ENCODE measurements at places on chromosomes 13 and 19. TPM values are rescaled to one million over a fixed set of nuclear protein-coding genes. Genes with fewer than 3 reads are reported as not detected.

CCL25 gene
- total RNA-seq: not detected

DNA sequence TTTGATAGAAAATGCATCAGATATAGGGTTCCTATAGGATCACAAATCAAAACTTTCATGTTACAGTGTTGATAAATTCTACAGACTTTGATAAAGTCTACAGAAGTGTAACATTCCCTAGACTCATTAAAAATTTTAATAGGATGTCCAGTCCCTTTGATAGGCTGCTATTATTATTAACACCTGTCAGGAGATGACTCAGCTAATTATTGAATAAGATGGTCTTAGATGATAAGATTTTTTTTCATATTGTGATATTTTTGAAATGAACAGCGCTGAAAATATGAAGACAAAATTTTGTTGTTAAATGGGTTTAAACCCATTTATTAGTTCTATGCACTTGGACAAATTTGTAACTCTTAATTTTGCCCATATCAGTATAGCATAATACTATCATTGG is 356.8 kb upstream of the SLITRK1 start:
- no peak for DNase-seq

DNA sequence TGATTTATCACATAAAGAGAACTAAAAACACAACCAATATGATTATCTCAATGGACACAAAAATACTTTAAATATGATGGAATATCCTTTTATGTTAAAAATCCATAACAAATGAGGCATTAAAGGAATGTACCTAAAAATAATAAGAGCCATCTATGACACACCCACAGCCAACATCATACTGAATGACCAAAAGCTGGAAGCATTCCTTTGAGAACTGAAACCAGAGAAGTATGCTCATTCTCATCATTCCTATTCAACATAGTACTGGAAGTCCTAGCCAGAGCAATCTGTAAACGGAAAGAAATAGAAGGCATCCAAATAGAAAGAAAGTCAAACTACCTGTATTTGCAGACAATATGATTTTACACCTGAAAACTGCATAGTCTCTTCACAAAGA is 671.0 kb downstream of the SLITRK1 start:
- no peak for DNase-seq

PAF1 gene
- 48.5 TPM for total RNA-seq

DNA sequence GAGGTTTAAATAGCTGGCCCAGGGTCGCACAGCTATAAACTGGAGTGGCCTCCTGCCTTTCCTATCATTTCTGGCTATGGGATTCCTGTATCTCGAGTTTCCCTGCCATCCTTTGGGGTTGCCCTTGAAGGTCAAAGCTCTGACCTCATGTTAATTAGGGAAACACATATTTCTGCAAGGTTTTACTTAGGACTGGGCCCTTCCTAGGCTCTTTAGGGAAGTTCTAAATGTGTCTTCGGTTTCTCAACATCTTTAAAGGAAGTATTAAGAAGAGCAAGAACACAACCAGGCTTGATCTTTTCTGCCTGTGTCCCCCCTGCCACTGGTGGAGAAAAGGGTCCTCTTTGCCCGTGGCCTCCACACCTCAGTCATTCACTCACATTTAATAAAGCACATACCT is 10.8 kb downstream of the LCP1 start:
- no peak for DNase-seq

- DNase-seq: peak; percentile 88
These were observed 129.3 kb upstream of the SERP2 start for GRCh38 chr13:44244288-44244687.

GRCh38 chr19:18951721-18952281 is 10.8 kb upstream of the HOMER3 start:
- peak; percentile 75 for DNase-seq

MAP3K10 gene
- 17.1 TPM for total RNA-seq

DNA sequence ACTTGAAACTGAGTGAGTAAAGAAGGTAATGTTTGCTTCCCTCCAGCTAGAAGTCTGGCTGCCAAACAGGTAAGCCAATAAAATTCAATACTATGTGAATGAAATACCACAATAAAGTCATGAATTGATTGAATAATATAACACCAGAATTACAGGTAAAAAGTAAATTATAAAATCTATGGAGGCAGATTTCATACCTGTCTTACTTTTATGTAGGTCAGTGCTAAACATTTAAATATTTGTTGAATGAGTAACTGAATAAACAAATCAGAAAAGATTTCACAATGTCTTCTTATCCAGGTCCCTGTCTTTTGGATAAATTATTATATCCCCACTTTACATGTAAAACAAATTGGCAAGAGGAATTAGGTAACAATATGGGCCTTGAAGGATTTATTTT is 62.7 kb downstream of the MICU2 start:
- DNase-seq: peak; percentile 23

DNA sequence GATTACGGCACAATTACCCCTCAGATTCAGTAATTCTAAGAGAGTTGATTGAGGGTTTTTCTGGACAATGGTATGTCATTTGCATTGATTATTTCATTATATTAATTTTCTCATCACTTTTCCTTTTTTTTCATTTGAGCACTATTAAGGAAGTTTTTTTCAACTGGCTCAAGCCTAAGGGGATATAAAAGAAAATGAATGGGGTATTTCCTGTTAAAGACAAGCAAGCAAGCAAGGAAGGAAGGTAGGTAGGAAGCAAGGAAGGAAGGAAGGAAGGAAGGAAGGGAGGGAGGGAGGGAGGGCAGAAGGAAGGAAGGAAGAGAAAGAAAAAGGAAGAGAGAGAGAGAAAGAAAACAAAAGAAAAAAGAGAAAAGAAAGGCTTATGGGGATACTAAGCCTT is 620.3 kb downstream of the DIAPH3 start:
- no peak for DNase-seq

GRCh38 chr13:83881917-83882605 is at the start of gene SLITRK1:
SLITRK1 (minus strand) TSS chr13:83882474; CDS start chr13:83881507, 967 bp downstream.
- DNase-seq: peak; percentile 53

HRC gene
- not detected for total RNA-seq

KCNRG gene
- 0.28 TPM for total RNA-seq

DNA sequence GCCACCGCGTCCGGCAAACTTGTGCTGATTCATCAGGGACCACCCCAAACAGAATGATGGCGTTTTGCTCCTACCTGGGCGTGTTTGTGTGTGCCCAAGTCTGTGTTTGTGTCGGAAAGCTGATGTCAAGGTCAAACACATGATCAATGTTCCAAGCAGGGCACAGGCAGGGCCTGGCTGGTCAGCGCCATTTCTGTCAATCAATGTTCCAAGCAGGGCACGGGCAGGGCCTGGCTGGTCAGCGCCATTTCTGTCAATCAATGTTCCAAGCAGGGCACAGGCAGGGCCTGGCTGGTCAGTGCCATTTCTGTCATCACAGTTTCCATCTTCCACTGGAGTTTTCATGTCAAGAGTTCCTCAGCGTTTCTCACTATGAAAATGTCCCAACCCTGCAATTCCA is 14.9 kb upstream of the GRTP1 start:
- no peak for DNase-seq

DNA sequence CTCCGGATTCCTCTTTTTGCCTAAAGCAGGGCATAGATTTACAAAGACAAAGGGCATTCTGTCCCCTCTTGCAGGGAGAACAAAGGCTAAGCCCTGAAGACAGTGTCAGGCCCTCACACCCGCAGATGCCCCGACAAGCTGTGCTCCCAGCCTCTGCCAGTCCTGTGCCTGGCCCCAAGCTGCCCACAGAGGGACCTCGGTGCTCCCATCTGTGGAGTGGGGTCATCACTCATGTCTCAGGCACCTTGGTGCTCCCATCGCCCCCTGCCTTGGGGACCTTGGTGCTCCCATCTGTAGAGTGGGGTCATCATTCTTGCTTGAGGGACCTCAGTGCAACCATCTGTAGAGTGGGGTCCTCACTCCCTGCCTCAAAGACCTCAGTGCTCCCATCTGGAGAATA is 24.3 kb downstream of the C13orf46 start:
- no peak for DNase-seq

ERICH4 gene
- total RNA-seq: not detected

GRCh38 chr13:52615812-52616211 is 26.4 kb upstream of the HNRNPA1L2 start:
- no peak for DNase-seq

KCNK6 gene
- 6.2 TPM for total RNA-seq

FFAR2 gene
- total RNA-seq: not detected

GRCh38 chr13:50068508-50068907 is 53.3 kb downstream of the KCNRG start:
- DNase-seq: no peak

SOX21 gene
- total RNA-seq: not detected

DNA sequence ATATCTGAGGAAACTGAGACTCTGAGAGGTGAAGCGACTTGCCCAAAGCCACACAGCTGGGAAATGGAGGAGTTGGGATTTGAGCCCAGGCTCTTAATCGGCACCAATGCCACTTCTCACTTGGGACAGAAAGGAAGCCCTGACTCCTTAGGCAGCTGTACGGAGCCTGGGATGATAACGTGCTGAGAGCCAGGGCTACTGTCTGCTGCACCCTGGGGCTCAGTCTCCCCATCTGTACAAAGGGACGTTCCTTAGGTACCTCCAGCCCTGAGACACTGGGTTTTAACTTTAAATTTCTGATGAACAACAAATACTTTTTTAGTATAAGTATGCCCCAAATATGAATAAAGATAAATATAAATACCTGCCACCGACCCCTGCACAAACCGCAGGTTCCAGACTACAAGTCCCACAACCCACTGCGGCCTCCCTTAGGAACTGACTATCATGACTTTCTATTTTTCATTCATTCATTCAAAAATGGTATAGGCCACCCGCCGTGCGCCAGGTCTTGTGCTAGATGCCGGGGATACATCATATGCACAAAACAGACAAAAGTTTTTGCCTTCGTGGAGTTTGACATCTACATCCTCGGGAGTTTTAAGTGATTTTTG is 776 bp upstream of the NCLN start:
- no peak for DNase-seq

- no peak for DNase-seq
These were observed 323.6 kb downstream of the KLF12 start for GRCh38 chr13:73810647-73811046.

- DNase-seq: no peak
These were observed 272.6 kb downstream of the DNAJC15 start for GRCh38 chr13:43295825-43296564.

DNA sequence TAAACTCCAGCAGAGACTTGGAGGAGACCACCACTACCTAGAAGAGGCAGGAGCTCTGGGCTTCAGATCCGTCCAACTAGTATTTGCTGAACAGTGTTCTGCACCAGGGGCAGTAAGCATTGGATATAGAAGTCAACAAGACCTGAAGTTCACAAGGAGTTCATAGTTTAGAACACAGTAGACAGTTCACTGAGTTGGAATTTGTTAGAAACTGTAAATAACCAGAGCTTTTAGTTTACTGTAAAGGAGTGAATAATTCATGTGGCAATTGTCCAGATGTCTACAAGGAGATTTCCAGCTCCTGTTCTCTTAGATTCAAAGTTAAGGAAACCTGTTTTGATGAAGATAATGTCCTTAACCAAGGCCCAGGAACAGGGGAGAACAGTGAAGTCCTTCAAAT is 128.9 kb downstream of the COG6 start:
- no peak for DNase-seq

DNA sequence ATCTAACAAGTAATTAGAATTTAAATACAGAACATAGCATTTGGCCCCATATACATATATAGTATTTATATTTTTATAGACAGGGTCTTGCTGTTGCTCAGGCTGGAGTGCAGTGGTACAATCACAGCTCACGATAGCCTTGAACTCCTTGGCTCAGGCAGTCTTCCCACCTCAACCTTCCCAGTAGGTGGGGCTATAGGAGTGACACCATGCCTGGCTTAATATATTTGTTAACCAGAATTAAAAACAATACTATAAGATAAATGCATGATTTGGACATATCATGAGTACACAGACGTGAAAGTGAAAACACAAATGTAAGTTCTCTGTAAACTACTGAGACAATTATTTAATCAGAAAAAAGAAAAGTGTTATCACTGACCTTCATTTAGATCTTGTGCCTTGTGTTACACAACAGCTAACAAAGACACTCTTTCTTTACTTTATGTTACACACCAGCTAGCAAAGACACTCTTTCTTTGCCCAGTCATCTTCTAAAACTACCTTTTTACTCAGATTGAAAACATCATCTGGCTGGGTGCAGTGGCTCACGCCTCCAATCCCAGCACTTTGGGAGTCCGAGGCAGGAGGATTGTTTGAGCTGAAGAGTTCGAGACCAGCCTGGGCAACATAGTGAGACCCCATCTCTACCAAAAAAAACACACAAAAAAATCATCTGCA is 22.6 kb downstream of the CARS2 start:
- peak; percentile 51 for DNase-seq

- no peak for DNase-seq
These were observed 149.2 kb downstream of the ABCC4 start for GRCh38 chr13:95151942-95152587.

RGCC gene
- total RNA-seq: 3.7 TPM

DNA sequence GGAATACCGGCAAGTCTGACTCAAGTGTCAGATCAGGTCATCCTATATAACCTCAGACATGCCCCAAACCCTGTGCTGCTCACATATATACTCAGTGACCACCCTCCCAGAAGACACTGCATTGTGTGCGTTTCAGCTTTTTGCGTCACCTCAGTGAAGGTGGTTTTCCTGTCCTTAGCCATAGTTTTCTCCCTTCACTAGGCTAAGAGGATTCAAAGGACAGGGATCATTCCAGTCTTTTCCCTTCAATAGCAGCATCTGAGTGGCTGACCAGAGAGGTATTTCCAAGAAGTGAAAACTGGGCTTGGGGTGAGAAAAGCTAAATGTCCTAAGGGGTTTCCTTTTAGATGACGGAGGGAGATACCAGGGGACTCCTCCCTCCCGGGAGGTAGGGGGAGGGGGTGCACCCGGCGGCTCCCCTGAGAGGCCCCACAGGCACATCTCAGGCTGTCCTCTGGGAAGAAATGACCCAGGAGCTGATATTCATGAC is 12.7 kb upstream of the OR10H1 start:
- DNase-seq: no peak

DPF1 gene
- 1.0 TPM for total RNA-seq

DNA sequence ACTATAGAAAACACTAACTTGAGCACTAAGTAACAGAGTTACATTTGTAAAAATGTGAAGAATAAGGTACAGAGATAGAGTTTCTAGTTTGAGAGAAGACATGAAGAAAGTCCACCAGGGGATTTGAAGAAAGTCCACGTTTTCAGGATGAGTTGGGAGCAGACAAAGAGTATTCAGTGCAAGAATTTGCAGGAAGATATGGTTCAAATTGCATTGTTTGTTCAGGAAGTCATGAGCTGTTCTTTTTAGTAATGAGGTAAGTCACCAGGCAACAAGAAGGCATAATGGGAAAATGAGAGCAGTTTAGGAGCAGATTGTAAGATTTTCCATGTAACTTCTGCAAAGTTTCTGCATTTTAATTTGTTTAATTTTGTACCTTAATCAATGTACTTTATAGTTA is 618.0 kb downstream of the DACH1 start:
- no peak for DNase-seq

DNA sequence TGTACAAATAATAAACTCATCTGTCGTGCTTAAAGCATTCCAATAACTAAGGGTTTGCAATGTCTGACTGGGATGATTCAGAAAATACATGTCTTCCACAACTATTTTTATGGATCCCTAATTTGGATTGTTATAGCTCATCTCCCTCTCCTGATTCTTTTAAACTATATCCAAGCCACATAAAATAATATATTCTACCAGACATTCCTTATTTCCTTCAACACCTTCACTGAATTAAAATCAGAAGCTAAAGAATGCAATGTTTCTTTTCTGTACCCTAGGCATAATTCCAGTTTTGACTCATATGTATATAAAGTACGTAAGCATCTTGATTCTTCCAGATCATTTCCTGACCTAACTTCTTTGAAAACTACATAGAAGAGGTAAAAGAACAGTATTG is 420.4 kb downstream of the EFNB2 start:
- DNase-seq: no peak

NDUFA3 gene
- 128 TPM for total RNA-seq
